Dorsolateral prefrontal cortex (tissue), 122 donors: ENCODE measurements at places on chromosomes 4 and X.

DNA sequence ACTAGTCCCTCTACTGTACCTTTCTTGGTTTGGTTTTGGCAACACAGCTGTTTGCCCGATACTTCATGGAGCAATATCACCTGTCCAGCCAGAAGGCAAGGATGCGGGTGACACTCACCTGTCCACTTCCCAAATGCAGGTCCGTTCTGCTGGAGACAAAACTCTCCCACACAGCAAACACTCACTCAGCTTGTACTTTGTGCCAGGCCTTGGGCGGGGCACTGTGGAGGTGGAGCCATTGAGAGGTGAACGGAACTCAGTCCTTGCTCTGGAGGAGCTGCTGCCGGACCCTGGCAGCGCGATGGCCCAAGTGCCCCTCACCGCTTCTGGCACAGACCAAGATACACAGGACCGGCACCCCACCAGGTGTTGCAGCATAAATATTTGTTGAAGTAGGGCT, 15.3 kb upstream of the HMGB3 start:
- DNase-seq: no peak

DNA sequence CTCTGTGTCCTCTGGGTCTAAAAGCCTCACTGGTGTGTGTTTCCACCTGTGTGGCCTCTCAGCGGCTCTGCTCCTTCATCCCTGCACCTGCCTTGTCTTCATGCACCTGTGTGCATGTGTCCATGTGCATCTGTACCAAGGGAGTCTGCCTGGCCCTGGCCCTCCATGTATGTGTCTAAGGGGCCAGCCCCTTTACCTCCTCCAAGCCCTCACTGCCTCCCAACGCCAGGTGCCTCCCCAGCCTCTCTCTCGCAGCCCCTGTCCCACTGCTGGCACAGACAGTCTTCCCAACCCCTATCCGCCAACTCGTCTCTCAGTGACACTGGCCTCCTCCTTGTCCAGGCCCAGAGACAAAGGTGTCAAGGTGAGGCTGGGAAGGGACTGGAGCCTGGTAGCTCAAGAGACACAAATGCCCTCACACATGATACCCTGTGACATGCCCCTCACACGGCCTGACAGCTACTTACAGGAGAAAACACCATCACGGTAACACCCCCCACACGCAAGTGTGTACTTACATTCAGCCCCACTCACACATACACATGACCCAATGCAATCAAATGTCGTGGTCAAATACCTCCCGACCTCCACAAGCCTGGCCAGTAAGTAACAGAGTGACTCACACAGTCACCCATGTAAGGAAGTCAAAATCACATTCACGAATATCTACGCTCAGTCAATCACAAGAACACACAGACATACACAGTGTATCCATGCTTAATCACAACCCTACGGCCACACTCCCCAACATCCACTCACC, 11.4 kb downstream of the L1CAM start:
- DNase-seq: no peak

GRCh38 chrX:1020634-1021166, 191.7 kb downstream of the CRLF2 start:
- no peak for DNase-seq

DNA sequence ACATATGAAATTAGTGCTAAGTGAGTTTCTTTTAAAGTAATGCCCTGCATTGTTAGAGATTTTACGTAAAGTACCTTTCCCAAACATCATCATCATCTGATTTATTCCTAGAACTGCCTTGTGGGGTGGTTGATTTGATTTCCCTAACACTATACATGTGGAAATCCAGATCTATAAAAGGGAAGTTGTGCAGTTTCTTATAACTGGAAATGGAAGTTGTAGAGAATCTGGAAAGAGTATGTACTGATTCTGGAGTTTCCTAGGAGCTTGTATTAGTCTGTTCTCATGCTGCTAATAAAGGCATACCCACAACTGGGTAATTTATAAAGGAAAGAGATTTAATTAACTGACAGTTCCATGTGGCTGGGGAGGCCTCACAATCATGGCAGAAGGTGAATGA, 47.9 kb downstream of the BMP2K start:
- DNase-seq: no peak

DNA sequence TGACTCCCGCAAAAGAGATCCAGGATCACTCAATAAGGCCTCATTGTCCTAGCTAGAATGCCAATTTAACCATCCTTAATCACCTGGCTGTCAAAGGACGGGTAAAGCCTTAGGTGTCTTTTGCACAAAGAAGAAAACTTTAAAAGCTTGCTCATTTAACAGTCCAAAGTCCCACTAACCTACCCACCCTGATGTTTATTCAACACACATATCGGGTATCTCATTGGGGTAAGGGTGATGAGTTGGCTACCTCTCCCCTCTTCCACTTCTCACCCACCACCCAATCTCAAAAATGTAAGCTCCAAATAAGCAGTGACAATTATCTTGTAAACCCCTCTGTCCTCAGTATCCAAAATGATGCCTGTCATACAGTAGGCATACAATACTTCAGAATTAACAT, 988 bp upstream of the SRD5A3 start:
- DNase-seq: no peak

GRCh38 chrX:123570011-123570590, 162.8 kb downstream of the THOC2 start:
- DNase-seq: no peak

DNA sequence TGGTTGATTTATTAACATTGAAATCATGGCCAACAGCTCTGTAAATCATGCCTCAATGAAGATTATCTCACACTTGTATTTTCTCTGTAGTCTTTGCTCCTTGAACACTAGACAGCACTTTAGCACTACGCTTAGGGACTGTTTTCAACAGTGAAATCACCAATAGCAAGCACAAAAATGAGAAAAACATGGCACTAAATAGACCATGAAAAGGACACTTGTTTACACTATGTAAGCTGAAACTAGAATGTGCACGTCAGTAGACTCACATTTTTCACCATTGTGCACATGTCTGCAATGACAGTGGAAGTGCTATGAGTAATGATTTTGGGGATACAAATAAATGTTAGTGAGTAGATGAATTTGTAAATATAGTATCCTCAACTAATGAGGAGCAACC, 3.1 kb downstream of the BMP2K start:
- no peak for DNase-seq

DNA sequence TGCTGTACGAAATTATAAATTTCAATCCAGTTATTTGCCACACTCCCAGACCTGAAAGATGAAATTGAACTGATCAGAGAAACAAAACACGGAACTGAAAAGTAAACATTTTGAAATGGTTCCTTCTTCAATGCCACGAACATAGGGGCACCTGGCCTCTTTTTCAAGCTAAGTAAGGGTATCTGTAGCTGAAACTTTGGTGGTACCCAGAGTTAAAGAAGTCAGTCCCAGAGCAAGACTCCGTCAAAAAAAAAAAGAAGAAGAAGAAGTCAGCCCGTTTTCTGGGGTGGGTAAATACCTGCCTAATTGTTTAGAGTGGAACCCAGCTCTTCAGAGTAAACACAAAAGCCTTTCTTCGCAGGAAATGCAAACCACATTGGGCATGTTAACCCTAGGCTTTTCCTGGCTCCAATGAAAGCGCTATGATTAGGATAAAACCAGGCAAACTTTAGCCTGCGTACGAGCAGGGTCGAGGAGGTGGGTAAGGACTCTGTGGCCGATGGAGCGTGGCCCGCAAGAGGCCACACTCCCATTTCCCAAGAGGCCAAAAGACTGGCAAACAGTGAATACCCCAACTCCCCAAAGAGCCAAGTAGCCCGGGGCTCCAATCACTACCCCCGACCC, 1.3 kb downstream of the ANTXR2 start:
- DNase-seq: no peak

DNA sequence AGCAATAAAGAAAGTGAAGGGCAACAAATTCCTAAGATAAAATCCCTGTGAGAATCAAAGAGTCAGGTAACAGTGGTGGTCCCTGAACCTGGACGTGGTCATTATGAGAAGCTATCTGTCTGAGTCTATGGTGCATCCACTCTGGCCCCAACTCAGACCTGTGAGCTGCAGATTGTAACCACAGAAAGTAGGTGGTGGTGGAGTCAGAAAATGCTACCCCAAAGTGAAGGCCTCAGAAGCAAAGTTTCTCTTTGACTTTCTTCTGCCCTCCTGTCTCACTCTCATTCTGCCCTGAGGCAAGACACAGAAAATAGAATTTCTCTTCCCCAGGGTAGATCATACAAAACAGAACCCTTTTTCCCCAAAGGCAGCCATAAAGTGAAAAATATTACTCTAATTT, 84.1 kb upstream of the NEIL3 start:
- DNase-seq: no peak

DNA sequence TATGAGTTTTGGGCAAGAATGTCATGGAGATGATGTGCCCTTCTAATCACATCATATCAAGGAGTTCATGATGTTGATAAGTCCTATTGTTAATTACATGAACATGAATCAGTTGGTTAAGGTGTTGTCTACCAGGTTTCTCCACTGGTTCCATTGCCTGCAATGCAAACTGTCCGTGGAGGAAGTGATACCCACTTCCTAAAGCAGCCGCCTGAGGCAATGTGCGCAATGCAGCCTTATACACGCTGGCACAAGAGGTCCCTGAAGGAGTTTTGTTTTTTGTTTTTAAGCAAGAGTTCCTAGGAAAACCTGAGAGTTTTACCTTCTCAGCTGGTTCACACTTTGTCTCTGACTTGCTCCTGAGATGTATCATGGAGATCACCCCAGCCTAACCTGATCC, 5.9 kb upstream of the GPKOW start:
- no peak for DNase-seq

DNA sequence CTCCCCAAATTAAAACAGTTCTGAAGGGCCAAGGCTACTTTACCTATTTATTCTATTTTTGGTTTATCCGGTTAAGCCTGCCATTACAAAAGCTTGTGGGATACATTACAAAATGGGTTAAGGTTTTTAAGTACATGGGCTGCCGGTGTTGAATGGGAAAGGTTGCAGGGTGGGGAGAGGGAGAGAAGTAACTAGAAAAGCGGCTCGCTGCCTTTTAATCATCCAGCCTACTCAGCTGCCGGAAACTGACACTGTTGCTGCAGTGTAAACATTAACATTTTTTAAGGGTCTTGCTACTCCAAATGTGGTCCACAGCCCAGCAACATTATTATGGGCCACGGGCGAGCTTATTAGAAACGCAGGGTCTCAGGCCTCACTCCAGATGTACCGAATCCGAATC, 1.5 kb upstream of the IL1RAPL1 start:
- no peak for DNase-seq

GRCh38 chrX:101391831-101392230, 1.0 kb downstream of the RPL36A start:
- no peak for DNase-seq

- no peak for DNase-seq
These were observed 118.5 kb upstream of the OTUD4 start for GRCh38 chr4:145298885-145299284.
